ENCODE measurements at places on chromosomes 12 and 14.

DNA sequence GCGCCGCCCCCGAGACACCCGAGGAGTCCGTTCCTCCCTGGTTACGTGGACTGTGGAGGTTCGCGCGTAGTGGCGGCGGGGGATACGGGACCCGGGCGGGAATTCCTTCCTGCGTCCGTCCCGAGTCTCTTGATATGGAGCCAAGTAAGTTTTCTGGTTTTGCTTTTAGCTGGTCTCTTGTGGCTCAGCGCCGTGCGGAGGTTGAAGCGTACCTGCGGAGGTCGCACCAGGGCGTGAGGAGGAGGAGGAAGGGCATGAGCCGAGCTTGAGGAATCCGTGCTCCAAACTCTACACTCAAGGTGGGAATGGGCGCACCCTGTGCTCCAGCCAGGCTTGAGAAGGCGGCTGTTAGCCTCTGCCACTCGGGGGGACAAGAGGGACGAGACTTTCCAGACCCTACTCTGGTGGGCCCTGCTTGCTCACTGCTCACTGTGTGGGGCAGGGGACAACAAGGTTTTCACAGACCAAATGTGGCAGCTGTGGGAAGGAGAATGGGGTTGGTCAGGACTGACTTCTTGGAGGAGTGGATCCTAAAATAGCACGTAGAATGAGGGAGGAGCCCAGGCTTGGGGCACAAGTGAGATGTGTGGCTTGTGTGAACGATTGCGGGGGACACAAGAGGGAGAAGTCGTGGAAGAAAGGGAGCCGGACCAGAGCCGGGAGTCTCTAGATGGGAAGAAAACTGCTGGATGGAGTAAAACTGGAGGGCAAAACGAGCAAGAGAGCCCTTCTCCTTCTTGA is 577 bp downstream of the ATG101 start:
- no peak for DNase-seq

DNA sequence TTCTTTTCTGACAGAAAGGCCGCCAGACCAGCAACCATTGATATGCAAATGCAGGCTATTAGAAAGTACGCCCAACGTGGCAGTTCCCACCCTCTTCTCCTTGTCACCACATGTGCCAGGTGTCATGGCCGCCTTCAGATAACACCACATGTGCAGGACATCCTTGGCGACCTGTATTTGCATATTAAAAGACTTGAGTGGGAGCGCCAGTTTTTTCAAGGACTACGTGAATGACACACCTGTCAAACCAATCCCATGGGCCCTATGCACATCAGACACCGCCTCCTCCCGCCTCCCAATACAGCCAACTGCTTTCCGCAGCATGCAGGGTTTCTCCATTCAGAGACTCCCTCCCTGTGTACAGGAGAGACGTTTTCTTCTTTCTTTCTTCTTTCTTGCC is 318.6 kb upstream of the FAR2 start:
- DNase-seq = no peak

- DNase-seq = no peak
Observed at GRCh38 chr12:54159140-54159539, 29.6 kb downstream of the SMUG1 start.

DNA sequence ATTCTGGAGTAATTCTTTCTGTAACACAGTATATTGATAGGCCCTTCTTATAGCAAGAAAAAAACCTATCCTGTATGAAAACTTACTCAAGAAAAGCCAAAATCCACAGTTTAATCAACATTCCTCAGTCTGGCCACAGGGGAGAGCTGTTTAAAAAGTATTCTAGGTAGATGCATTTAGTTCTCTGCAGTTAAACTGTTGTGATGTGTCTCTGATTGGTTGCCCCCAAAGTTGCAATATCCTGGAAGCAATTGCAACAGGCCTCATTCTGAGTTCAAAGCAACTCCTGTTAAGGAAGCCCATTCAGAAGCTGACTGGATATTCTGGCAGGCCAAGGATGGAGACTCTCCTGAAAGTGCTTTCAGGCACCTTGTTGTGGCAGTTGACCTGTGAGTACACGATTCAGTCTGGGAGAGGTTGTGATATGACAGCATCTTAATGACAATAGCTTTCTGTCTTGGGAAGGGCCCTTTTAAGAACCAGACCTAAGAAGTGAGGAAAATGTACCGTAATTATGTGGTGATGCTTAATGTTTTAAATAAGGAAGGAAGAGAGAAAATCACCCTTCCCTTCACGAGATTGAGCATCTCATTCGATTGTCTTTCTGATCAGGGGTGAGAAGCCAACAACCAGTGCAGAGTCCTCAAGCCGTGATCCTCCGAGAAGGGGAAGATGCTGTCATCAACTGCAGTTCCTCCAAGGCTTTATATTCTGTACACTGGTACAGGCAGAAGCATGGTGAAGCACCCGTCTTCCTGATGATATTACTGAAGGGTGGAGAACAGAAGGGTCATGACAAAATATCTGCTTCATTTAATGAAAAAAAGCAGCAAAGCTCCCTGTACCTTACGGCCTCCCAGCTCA is 420.7 kb downstream of the DAD1 start:
- DNase-seq = no peak

- no peak for DNase-seq
Observed at GRCh38 chr12:130983328-130984017, 29.8 kb downstream of the ADGRD1 start.

DNA sequence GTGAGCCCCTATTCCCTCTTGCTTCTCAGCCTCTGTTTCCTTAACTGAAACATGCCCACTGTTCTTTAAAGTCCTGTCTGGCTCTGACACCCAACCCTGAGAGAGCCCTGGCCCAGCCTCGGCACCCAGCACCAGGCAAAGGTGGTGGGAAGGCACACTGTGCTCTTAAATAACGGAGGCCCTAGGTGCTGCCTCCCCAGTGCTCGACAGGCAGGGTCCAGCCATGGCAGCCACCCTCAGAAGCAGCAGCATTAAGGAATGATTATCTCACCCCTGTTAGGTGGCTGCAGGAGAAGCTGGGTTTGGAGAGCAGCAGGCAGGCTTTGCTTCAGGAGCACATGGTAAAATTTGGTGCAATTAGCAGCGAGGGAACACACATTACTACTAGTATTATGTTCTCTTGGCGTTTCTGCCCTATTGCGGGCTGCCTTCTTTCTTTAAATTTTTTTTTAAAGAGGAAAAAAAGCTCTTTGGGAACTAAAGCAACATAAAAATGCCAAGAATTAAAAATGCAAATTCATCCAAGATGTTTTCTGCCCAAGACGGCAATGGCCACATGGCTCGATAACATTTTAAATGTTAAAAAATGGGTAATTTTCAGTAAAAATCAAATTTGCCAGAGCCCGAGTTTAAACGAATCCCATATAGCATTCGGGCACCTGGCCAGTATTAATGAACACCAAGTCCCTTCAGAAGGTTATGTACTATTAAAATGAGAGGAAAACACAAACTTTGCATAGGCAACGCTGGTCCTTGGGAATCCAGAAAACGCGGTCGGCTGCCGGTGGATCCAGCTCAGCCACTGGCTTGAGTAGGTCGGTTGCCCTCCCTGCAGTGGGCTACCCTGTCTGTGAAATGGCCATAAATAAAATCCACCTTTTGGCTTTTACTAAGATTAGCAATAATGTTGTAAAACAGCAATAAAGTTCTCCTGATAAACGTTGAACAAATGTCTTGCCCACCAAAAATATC is 152.2 kb downstream of the BCL11B start:
- no peak for DNase-seq

DNA sequence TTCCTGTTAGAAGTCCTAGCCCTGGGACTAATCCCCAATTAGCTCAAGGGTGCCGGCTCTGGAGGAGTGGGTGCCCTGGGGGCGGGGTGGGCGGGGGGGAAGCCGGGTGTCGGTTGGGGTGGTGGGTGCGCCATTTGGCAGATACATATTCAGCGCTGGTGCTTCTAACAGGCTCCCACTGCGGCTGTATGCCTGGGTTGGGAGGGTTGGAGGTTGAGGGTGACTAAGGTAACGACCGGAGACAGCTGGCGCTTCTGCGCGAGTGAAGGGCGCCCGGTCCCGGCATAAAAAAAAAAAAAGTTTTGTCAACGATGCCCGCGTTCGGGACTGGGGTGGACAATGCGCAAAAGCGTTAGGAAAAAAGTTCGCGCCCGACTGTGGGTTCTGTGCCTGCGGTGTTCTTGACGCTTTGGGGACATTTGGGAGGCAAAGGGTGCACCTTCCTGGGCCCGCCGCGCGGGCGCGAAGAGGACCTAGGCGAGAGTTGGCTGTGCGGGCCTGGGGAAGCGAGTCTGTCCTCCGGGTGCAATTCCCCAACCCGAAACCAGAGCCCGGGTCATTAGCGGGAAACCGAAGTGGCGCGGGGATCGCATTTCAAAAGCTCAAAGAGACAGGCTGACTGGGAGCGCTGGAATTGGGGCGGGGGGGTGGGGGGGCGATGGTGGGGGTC is 19.2 kb downstream of the TBX3 start:
- DNase-seq = no peak

DNA sequence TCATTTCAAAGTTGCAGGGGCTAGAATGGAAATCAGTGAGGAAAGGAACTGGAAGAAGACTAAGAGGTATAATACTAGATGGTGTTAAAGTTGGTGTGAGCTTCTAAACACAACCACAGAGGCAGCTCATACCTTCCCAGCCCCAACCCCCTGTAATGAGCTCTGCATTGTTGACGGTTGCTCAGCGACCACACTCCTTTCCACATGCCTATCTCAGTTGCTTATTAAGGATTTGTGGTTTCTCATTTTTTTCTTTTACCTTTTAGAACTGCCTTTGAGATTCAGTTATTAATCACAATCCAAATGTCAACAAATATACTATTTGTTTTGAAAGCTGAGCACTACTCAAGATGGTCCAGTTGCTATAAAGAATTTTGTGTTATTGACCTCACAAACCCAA is 62.1 kb upstream of the KIF21A start:
- DNase-seq = no peak

DNA sequence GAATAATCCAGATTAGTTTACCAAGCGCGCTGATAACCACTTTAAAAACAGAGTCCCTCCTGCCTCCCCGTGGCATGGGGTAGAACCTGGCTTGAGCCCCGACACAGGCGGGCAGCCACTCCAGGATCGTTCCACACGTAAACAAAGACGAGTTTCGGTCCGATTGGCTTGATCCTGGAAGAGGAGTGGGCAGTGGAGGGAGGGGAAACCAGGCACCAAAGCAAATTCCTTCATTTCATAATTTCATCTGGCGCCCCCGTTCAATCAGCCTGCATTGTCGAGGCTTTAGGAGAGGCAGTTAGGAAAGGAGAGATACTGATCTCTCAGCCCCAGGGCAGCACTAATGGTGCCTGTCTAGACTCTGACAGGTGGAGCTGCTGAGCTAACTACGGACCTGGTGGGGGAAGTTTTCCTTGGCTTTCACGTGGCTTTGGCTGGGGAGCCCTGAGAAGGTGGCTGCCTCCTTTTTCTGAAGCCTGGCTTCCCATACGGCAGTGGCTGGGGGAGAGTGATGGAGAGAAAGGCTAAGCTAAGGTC is 751 bp upstream of the GPRC5A start:
- DNase-seq = no peak

DNA sequence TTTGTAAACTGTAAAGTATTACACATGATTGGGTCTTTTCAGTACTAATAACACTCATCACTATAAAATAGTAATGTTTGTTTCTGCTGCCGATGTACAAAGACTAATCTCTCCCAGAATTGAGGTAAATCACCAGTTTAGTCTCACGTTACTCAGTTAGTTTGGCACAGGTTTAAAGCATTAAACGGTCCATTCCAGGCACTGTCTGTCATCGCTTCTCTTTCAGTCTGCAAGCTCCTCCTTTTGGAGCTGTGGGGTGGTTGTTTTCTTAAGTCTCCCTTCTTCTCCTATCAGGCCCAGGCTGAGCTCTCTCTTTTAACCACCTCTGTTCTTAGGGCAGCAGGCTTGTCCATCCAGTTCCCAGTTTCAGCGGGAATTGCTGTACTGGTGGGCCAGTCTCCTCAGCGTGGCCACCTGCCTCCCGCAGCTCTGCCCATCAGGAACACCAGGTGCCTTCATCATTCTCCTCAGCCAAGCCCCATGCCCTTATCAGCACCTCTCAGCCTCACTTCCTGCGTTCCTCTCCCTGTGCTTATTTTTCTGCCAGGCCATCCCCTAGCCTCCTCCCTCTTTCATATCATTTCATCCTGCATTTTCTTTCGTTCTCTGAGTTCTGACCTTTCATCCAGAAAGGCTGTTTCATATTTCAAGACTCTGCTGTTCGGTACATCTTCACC is 149.0 kb downstream of the TGFB3 start:
- no peak for DNase-seq

DNA sequence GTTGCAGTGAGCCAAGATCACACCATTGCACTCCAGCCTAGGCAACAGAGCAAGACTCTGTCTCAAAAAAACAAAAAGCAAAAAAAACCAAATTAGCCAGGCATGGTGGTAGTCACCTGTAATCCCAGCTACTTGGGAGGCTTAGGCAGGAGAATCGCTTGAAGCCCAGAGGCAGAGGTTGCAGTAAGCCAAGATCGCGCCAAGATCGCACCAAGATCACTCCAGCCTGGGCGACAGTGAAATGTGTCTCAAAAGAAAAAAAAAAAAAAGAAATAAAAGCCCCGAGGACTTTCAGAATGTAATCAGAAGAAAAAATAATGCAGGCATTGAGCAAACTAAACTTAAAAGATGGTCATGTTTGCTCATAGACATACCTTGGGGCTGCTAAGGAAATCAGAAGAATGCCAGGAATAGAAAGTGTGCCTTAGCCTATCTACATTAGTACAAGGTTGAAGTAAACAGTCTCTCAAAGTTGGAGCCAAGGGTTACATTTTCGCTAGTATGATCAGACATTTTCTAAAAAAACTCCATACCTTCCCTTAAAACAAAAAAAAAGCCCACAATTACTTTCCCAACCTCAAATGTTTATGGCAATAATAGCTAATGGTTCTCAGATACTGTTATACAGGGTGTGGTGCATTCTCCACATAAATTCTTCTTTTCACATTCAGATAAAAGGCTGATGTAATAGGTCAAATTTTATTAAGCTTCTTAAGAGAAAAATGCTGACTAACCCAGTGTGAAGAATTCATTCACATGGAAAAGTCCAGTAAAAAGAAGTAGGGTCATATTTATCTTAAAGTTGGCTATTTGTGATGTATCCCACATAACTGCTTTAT is 15.8 kb downstream of the DTD2 start:
- DNase-seq = no peak

- no peak for DNase-seq
Observed at GRCh38 chr12:108800591-108800990, 56.8 kb downstream of the SSH1 start.

- no peak for DNase-seq
Observed at GRCh38 chr12:12010277-12011039, 60.3 kb upstream of the BCL2L14 start.

GRCh38 chr12:89474615-89475014 is 50.0 kb downstream of the GALNT4 start:
- DNase-seq = no peak

DNA sequence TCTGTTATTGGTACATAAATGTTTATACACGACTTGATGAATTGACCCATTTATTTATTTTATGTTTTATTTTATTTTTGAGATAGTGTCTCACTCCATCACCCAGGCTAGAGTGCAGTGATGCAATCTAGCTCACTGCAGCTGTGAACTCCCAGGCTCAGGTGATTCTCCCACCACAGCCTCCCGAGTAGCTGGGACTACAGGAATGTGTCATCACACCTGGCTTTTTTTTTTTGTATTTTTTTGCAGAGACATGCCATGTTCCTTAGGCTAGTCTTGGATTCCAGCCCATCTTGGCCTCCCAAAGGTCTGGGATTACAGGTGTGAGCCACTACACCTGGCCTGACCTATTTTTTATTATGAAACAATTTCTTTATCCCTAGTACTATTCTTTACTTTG is 355.0 kb upstream of the PRICKLE1 start:
- no peak for DNase-seq

Data from stimulated activated CD8-positive, alpha-beta memory T cell treated with anti-CD3 and anti-CD28 coated beads, Interleukin-4, amount 100 ng/mL, for 1 hour (primary cell).